ENCODE measurements at places on chromosomes 16 and 17.

DNA sequence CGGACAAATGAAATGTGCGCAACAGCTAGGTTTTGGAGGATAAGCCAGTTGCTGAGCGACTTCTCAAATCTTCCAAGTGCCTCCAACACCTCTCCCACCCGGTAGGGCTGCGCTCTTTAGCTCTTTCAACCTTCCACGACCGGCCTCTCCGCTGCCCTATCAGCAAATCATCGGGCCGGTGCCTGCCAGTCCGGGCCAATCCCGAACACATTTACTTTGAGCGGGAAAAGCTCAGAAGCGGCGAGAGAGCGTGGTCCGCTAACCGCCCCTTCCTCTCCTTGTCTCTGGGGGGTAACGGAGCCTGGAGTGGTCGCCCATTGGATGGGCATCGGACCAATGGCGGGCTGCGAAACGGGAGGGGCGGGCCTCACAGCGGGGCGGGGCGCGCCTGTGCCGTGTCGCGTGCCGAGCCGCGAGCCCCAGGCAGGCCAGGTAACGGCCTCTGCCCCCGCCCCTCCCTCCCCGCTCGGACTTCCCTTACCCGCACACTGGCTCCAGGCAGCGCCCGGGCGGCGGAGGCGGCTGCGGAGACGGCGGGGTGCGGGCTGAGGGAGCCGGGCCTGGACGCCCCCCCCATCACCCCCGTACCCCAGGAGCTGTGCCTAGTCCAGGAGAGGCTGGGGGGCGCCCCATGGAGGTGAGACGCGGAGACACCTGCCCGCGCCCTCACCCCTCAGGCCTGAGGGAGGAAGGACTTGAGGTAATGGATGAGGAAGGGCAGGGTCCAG is at the start of gene MEIOC:
TSS of gene MEIOC (plus strand) at position 486 of the 728 bp plus-strand sequence. CDS start at position 632, 146 bp downstream.
- DNase-seq: no peak

GRCh38 chr17:74466111-74466827 is at the start of gene CD300A:
CD300A (plus strand) TSS chr17:74466634; CDS start chr17:74466704, 70 bp downstream.
- no peak for DNase-seq

DNA sequence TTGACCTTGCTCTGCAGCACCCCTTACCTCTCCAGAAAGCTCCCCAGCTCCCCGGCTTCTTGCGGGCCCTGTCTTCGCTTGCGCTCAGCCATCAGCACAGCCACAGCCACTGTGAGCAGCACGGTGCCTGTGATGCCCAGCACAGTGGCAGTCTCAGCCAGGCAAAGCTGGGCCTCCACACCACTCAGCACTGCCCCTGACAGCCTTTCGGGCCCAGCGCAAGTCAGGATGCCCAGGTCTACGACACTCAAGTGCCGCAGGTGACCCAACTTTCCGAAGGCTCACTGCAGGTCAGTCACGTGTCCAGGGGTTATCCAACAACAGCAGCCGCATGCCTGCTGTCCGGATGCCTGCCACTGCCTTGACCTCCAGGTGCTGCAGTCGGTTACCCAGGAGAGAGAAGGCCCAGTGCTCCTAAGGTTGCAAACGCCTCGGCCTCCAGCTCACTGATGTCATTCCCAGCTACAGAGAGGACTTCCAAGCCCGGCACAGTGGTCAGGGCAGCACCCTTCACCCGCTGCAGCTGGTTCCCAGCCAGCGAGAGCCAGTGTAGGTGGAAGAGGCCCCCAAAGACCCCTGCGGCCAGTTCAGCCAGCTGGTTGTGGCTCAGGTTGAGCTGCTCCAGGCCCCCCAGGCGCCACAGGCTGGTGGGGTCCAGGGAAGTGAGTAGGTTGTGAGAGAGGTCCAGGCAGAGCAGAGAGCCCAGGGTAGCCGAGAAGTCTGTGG is 8.9 kb upstream of the TMEM101 start:
- DNase-seq: no peak

DNA sequence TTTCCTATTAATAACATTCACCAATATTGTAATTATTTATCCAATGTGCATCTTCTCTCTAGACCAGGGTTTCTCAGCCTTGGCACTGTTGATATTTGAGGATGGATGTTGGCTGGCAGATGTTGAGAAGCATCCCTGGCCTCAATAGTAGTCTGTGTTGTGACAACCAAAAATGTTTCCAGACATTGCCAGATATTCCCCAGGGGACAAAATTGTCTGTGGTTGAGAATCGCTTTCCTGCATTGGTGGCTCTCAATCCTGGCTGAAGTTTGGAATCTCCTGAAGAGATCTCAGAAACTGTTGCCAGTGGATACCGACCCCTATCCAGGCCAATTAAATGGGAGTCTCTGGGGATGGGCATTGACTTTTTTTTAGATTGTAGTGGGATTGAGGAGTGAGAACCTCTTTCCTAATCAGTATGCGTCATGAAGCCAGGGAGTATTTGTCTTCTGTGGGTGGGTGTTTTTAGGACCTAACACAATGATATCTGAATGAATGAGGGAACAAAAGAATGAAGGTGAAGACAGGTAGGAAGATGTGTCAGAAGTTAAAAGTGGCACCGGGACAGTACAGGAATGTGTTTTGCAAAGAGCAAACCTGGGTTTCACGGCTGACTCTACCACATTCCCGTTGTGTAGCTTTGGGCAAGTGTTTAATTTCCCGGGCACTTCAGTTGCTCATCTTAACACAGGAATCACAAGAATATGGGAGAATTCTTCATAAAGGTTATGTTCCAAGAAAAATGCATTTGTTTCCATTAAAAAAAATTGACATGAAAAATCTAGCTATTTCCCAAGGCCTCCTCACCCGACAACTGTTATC is 24.3 kb downstream of the HSD17B2 start:
- DNase-seq: no peak

DNA sequence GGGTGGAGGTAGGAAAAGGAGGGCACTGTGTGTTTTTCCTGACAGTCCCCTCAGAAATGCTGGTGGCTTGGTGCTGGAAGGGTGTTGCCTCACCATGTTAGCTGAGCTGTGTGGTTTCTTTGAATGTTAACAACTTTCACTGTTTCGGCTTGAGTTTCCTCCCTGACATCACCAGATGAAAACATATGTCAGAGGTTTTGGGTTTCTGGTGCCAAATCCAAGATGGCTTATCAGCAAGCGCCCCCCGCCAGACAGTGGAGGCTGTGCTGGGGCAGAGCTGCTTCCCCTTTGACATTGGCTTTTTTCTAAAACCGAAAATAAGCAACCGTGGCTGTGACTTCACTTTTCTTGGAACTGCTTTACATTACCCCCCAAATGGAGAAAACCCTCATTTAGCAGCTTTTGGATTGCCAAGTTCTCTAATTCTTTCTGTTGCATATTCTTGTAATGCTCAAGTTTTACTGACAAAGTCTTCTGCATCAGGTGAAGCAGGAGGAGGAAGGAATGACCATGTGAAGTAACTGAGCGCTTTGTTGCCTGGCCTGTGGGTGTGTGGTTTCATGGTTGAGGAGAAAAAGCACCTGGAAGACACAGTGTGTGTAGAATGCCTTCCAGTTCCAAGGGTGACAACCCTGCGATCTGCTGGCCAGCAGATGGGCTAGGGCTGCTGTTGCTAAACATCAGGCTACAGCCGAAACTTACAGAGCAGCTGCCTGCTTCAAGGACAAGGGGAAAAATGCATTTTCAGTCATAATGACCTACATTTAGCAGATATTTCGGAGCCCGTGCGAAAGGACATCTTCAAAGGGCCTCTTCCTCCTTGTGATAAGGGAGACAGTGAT is 9.7 kb downstream of the RMI2 start:
- DNase-seq: peak; percentile 74

- DNase-seq: no peak
Measured at GRCh38 chr16:84048270-84048669, 5.7 kb upstream of the SLC38A8 start.

DNA sequence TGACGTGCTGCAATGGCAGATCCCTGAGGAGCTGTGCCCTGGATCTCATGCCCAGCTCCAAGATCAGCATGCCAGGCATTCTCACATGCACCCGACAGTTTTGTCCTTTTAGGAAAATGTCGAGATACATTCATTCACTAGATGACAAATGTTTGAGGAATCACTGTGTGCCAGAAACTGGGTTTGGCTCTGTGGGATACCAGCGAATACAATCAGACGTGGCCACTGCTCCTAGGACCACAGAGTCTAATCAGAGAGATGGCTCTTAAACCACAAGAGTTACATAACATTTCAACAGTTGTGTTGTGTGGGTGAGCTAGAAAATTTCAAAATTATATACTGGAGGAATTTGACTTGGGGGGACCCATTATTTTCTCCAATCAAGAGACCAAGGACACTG is 579.7 kb downstream of the CDH13 start:
- no peak for DNase-seq
